ENCODE measurements at places on chromosomes 5 and 9. TPM values are rescaled to one million over a fixed set of nuclear protein-coding genes. Genes with fewer than 3 reads are reported as not detected.

The GRIN1 gene
- polyA plus RNA-seq, result not detected

The NEK6 gene
- 163 TPM for polyA plus RNA-seq

The SAXO1 gene
- polyA plus RNA-seq, result 0.01 TPM

The IGFBPL1 gene
- polyA plus RNA-seq, result 0.07 TPM

The NR3C1 gene
- 44.1 TPM for polyA plus RNA-seq

The ERGIC1 gene
- polyA plus RNA-seq, result 177 TPM

The DENND1A gene
- polyA plus RNA-seq, result 16.2 TPM

The FOXI1 gene
- polyA plus RNA-seq, result not detected

The CSNK1A1 gene
- 260 TPM for polyA plus RNA-seq

The SAPCD2 gene
- polyA plus RNA-seq, result 1.8 TPM

The PTTG1 gene
- polyA plus RNA-seq, result 67.4 TPM

The PELO gene
- 49.4 TPM for polyA plus RNA-seq

The SLC25A48 gene
- not detected for polyA plus RNA-seq

The CCDC192 gene
- polyA plus RNA-seq, result not detected

The SPINK4 gene
- polyA plus RNA-seq, result not detected

The CCL27 gene
- not detected for polyA plus RNA-seq

The AGXT2 gene
- not detected for polyA plus RNA-seq

The ZNF366 gene
- not detected for polyA plus RNA-seq

The SLC34A3 gene
- not detected for polyA plus RNA-seq

The SLC46A2 gene
- not detected for polyA plus RNA-seq

The SEMA6A gene
- polyA plus RNA-seq, result 0.30 TPM

The FOXD1 gene
- 7.5 TPM for polyA plus RNA-seq

The SPATA31A5 gene
- polyA plus RNA-seq, result not detected

The SEC61B gene
- polyA plus RNA-seq, result 221 TPM

The FGF10 gene
- polyA plus RNA-seq, result 0.10 TPM
